Suprapubic skin (tissue), 4 donors: ENCODE measurements at places on chromosomes 6 and 20.

DNA sequence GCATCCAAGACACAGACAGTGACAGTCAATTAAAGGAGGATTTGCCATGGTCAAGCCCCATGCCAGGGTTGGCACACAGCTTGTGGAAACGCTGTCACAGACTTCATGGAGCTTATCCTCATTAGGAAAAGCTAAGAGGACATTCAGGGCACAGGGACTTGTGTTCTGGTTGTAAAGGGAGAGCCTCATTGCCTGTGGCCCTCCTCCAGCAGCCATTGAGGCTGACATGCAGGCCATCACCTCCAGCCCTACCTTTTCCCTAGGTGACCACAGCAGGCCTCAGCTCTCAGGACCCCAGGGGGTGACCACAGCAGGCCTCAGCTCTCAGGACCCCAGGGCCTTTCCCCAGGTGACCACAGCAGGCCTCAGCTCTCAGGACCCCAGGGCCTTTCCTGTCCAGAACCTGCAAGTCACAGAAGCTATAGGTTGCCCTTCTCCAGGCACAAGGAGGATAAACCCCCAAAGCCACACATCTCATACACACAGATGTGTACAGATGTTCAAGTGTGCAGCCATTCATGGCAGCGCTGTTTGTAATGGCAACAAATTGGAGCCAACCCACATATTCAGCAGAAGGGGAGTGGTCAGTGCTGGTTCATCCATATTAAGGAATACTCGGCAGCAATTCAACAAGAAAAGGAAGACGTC is 26.1 kb downstream of the DUSP22 start:
- DNase-seq: no peak

- DNase-seq: no peak
These were observed 85.2 kb downstream of the CDH26 start for GRCh38 chr20:60043435-60043834.

DNA sequence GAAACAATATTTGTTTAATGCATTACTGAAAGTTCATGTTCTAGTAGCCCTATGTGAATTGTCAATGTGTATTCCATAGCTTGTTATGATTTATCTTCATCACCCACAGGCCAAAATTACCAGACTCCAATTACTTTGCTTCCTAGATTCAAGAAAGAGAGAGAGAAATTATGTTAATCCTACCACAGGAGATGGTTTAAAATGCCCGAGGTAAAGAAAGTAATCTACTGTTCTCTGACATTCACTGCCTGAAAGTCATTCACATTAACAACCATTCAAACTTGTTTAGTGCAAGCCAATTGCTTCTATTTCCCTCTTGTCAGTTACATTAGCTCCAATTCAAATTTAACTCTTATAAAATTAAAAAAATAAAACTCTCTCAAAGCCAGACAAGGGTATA is 260.4 kb upstream of the THEMIS start:
- DNase-seq: no peak

DNA sequence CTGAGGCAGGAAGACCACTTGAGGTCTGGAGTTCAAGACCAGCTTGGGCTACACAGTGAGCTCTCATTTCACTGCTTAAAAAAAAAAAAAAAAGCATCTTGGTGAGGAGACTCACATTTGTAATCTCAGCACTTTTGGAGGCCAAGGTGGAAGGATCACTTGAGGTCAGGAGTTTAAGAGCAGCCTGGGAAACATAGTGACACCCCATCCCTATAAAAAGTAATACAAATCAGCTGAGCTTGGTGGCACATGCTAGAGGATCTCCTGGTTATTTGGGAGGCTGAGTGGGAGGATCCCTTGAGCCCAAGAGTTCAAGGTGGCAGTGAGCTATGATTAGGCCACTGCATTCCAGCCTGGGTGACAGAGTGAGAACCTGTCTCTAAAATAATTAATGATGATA is 29.4 kb upstream of the SYNCRIP start:
- no peak for DNase-seq

- DNase-seq: no peak
These were observed 71.7 kb downstream of the GRM4 start for GRCh38 chr6:34074064-34074742.

DNA sequence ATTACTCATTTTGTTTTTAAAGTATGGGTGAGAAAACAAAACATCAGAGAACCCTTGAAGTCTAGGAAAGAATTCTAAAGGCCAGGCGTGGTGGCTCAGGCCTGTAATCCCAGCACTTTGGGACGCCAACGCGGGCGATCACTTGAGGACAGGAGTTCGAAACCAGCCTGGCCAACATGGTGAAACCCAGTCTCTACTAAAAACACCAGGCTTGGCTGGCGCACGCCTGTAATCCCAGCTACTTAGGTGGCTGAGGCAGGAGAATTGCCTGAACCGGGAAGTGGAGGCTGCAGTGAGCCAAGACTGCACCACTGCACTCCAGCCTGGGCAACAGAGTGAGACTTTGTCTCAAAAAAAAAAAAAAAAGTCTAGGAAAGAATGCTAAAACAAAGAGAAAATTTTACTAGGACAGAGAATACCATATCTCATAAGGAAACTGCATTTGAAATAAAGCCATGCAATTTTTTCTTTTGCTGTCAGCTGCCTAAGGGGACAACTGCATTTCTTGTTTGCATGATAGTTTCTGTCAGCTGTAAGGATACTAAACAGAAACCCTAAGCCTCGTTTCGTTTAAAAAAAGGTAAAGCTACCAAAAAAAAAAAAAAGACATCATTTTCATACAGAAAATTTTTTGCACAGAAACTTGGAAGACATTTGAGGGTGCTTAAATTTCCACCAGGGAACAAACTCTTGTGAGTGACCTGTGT is 32.1 kb downstream of the SMLR1 start:
- DNase-seq: no peak

GRCh38 chr6:138188278-138188941 is 26.7 kb downstream of the ARFGEF3 start:
- no peak for DNase-seq

DNA sequence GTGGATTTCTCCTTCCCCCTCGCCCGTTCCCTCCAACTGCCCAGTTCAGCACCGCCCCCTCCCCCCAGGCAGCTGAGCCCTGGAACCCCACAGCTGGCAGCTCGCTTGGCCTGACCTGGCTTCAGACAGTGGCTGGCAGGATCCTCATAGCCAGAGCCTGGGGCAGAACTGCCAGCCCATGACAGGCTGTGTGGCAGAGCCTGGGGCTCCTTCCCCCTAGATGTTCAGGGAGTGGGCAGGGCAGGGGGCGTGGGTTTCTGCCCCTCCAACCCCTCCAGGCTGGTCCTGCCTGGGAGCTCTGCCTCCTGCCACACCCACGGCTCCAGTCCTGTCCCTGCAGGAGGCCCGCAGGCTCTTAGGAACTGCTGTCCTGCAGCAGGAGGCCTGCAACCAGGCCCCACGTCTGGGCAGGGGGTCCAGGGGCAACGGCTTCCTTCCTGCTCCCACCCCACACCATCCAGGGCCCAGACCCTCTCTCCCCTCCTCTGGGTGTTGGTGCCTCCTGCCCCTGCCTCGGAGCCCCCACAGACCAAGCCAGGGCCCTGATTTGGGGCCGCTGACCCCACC is 9.6 kb upstream of the KCNQ2 start:
- DNase-seq: no peak

- DNase-seq: peak; percentile 26
These were observed 28.7 kb upstream of the PHACTR3 start for GRCh38 chr20:59575653-59576052.

DNA sequence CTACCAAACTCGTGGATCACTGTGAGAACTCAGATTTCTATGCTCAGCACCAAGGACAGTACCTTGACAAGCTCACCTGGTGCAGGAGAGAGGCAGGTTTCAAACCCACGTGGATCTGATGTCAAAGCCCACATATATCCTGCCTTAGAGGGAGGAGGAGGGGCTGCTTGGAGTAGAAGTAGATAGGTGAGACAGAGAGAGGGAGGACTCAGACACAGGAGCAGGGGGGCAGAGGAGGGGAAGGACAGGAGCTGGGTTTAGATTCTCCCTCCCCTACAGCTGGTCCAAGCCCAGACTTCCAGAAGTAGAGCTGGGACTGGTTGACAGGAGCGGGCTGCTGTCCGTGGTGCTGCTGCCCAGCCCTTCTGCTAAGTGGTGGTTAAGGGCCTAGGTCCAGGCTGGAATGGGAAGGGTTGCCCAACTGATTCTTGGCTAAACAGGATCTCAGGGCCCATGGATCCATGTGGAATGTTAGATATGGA is 77.5 kb downstream of the CDH22 start:
- no peak for DNase-seq

DNA sequence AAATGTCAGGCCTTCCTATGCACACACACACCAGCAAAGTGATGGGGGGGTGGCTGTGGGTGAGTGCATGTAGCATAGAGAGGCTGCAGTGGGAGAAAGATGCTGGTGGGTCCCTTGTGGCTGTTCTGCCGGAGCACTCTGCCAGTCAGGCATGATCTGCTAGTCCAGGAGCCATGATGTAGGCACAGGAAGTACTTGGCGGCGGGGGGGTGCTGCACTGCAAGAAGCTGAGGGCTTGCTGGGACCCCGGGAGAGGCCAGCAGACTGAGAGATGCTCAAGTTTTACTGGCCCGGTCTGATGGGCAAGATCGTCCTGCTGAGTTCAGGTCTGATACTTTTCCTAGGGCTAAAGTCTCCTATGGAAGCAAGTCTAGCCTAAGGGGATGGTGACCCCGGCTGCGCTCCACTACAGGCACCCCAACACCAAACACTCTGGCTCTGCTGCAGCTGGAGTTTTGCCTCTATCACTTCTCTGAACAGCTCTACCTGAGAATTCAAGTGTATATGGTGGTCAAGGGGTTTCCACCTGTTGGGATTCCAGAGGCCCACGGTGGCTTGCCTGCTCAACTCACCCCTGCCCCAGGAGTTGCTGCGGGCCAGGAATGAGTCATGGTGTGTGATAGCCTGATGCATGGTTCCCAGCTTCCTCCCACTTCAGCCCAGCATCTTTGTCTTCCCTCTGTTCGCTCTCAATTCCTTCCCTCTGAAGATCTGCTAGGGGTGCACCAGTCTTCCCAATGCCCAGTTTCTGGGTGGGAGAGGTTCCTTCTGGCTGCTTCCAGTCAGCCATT is 971.8 kb upstream of the ADGRB3 start:
- peak; percentile 75 for DNase-seq

GRCh38 chr6:116562614-116563013 is 8.7 kb upstream of the RWDD1 start:
- DNase-seq: no peak

DNA sequence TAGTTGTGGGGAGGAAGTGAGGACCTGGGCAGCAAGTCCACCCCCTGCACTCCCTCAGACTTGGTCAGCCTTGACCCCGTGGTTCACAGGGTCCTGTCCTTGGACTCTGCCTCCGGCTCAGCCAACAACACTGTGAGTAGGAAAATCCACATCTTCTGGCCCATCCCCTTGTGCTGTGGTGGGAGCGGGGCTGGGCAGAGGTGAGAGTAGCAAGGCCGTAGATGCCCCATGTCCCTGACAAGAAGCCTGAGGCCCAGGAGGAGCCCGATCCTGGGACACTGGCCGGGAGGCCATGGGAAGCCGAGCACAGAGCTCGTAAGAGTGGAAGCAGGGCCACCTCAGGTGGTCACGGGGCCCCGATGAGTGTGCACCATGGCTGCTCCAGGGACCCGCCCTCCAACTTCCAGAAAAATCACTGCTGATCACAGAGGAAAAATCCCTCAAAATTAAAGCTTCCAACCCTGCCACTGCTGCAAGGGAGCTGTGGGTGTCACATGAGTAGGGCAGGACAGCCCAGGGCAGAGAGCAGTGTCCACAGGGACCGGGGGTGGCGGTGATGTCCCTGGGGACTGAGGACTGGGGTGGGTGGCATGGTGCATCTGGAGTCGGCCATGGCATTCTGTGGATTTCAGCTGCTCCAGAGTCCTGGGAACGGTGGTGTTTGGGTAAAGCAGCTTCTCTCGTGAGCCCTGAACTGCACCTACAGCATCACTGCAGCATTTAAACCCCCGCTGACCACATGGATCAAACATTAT is 189.4 kb downstream of the DLL1 start:
- peak; percentile 59 for DNase-seq

- no peak for DNase-seq
These were observed 70.6 kb downstream of the HDDC2 start for GRCh38 chr6:125231133-125231532.

- no peak for DNase-seq
These were observed 40.4 kb upstream of the NAA20 start for GRCh38 chr20:19976595-19977372.

DNA sequence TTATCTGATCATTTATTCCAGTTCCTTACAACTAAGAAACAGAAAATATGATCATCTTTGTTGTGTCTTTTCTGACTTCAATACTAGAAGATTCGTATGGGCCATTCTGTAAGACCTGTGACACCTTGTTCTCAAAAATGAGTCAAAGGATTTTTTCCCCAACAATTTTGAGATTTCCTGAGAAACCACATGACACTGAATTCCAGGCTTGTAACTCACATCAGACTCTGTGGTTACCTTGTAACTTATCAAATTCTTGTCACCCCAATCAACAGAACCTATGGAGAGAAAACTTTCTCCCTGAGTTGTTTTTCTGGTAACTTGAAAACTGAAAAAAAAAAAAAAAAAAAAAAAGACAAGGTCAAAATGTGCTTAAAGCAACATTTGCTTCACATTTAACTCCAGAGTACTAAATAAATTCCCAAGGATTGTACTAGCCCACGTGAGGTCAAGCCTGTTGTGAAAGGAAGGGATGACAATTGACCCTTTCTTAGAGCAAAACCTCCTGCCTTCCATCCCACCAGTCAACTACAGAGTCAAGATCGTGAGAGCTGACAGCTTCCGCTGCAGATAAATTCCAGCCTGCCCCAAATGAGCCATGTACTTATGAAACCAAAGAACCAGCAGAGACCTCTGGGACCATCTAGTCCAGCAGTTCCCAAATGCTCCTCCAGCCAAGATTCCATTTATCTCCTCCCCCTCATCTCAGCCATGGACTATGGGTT is 140.3 kb downstream of the TBX18 start:
- DNase-seq: no peak

DNA sequence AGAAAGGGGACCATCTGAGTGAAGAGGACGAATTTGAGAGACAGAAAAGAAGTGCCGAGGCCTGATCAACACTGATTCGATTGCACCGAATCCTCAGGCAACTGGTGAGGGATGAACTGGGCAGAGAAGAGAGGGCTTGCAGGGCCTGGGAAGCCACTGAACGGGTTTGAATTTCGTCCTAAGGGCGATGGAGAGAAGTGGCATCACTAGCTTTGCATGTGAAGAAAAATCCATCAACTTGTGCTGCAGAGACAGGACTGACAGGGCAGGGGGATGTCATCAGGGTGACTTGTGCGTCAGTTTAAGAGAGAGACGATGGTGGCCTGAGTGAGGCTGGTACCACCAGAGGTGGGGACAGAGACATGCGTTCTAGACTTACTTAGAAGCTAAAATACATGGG is 73.7 kb upstream of the SLC22A23 start:
- no peak for DNase-seq

- no peak for DNase-seq
These were observed 40.1 kb upstream of the ANKEF1 start for GRCh38 chr20:9994676-9995075.

GRCh38 chr20:49490689-49491088 is 8.2 kb upstream of the KCNB1 start:
- no peak for DNase-seq
